ENCODE measurements at places on chromosomes 16 and 17.
A peak's percentile ranks its signal among the peaks of the same experiment; 100 is the strongest.

DNA sequence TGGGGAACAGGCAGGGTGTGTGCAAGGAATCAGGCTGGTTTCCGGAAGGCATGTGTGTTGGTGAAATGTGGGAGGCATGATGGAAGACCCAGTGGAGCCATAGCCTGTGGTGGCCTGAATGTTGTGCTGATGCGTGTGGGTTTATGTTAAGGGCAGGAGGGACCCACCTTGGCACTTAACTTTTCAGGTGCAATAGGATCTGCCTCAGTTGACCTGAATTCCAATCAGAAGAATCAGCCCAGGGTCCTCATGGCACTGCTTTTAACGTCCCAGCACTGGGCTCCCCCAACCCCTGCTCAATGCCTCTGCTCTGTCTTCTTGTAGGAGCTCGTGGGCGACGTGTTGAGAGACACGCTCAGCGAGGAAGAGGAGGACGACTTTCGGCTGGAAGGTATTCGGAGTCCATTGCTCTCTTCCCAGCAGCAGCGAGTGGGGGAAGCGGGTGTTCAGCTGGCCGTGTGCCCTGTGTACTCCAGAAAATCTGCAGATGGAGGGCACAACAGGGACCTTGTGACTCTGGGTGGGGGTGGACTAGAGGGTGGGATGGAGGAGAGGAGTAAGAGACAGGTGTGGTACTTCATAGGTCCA is 59.9 kb downstream of the NKD1 start:
- DNase-seq = no peak

DNA sequence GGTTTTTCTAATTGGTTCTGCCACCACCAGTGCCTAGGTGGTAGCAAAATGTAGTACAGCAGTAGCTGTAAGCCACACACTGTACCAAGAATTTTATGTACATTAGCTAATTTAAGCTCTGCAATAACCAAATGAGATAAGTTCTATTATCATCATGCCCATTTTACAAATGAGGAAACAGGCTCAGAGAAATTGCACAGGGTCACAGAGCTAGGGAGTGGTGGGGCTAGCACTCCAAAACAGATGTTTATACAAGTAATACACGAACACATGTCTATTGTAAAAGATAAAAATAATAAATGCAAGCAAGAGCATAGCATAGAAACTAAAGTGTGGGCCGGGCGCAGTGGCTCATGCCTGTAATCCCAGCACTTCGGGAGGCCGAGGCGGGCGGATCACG is 13.6 kb downstream of the RSAD1 start:
- no peak for DNase-seq

DNA sequence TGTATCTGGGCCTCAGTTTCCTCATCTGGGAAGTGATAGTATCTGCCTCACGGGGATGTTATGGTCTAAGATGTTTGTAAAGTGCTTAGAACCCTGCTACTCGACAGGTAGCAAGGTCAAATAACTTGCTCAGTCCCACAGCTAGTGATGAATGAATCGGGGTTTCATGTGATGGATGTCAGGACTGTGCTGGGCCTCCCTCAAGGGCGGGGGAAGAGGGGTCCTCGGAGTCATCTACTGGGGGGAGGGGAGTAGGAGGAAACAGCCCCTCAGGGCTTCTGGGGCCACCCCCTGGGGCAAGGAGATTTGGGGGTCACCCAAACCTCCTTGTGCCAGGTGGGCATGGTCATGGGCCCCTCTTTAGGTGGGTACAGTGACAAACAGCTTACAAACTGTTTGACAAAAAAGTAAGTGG is 732 bp downstream of the PNPO start:
- no peak for DNase-seq

GRCh38 chr16:4915226-4915761 is 21.7 kb downstream of the PPL start:
- peak; percentile 60 for DNase-seq

- DNase-seq = no peak
Measured at GRCh38 chr17:74861662-74862107, 2.0 kb upstream of the GRIN2C start.

DNA sequence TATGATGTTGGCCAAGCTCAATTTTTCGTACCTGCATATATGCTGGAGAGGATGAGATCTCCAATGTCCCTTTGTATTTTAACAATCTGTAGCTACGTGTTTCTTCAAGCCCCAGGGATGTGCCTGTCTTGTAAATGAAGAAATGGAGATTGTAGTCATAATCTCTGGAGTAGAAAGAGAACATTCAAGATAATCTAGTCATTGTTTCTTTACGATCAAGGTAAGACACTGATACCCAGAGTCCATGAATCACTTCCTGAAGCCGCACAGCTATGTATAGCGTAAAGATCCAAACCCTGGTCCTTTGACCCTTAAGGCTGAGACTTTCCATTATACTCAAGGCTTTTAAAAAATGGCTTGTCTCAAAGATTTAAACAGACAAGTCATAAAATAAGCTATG is 205.5 kb downstream of the HS3ST3B1 start:
- no peak for DNase-seq

GRCh38 chr16:28623172-28623711 is 13.4 kb upstream of the SULT1A1 start:
- no peak for DNase-seq

DNA sequence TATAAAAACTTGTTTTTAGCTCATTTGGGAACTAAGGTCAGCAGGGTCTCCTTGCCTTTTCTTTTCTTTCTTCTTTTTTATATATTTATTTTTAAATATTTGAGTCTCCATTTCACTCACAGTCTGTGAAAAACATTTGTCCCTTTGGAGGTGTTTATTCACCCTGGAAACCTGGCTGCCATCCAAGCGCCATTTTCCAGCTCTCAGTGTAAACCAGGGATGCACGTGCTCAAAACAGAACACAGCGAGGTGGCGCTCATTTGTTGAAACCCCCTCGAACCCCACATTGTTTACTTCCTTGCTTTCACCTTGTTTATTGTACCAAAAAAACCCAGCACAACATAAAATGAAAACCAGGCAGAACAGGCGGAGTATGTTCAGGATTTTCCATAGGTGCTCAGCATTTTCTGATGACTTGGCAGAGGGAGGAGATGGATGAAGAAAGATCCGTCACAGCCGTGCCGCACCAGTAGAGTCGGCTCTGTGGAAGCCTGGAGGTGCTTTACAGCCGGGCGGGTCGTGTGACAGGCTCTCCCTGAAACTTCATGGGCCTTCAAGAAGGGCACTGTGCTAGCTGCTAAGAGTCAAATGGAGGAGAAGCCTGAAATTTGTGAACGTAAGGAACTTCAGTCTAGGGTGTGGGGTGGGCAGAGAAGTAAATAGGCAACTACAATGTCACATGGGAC is 284.4 kb downstream of the FOXL1 start:
- no peak for DNase-seq

DNA sequence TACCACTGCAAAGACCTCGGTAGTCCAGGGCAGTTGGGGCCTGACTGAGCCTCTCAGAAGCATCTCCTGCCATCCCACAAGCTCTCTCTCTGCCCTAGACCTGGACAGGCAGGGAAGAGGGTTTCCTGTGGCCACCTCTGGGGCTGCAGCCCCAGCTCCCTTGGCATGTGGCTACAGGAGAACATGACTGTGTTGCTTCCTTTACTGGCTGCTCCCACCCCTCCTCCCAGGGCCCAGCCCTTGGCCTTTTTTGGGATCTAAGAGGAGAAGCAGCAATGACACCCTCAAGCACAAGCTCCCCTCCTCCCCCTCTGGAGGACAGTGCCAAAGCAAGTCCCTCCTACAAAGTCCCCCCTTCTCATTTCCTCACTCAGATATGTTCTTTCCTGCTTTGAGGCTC is 5.6 kb downstream of the MRPL27 start:
- peak; percentile 40 for DNase-seq

DNA sequence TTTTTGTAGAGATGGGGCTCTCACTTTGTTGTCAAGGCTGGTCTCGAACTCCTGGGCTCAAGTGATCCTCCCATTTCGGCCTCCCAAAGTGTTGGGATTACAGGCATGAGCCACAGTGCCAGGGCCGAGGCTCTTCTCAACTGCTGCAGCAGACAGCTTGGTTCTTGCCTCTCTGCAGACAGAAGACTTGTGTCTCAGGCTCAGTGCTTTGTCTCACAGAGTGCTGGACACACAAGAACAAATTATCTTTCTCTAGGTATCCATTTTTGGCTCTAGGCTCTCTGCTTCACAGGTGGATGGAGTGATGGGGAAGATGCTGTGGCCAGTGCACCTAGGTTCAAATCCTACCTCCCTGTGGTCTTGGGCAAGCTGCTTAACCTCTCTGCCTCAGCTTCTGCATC is 80.8 kb upstream of the RNU2-1 start:
- DNase-seq = no peak

GRCh38 chr17:31537565-31538011 is 146.1 kb downstream of the RAB11FIP4 start:
- DNase-seq = no peak

DNA sequence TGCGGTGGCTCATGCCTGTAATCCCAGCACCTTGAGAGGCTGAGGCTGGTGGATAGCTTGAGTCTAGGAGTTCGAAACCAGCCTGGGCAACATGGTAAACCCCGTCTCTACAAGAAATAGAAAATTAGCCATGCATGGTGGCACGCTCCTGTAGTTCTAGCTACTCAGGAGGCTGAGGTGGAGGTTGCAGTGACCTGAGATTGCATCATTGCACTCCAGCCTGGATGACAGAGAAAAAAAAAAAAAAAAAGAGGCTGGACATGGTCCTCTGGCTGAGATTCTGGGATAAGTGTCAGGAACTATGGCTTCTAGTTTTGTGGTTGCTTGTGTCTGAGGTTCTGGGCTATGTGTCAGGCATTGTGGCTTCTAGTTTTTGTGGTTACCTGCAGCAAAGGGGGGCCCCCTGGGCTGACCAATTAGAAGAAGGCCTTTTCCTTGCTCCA is 7.0 kb downstream of the KSR1 start:
- no peak for DNase-seq

DNA sequence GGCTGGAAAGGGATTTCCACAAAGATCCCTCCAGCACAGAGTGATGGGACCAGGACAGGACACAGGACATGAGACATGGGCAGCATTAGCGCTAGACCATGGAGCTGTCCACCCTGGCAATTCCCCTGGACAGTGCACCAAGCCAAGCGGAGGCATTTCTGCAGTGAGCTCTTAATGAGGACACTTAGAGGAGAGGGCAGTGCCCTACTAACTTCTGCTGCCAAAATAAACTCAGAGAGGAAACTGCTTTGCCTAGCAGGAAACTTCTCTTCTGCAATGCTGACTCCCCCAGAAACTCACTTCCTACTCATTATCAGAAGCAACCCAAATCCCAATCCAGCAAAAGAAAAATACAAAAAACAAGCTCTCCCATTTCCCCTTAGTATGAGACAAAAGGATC is 119.2 kb downstream of the HS3ST2 start:
- no peak for DNase-seq

DNA sequence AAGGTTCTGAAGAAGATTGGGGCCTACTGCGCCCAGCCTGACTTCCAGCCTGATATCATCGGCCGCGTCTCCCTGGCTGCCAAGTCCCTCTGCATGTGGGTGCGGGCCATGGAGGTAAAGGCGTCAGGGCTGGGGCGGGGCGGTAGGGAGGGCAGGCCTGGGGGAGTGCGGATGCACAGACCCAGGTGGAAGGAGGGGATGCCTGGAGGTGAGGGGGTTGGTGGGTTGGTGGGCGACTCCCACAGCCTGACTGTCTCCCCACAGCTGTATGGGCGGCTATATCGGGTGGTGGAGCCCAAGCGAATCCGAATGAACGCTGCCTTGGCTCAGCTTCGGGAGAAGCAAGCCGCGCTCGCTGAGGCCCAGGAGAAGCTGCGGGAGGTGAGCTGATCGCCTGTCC is 26.8 kb upstream of the KDM6B start:
- DNase-seq = peak; percentile 51

GRCh38 chr17:10936931-10937330 is 99.0 kb upstream of the PIRT start:
- no peak for DNase-seq

DNA sequence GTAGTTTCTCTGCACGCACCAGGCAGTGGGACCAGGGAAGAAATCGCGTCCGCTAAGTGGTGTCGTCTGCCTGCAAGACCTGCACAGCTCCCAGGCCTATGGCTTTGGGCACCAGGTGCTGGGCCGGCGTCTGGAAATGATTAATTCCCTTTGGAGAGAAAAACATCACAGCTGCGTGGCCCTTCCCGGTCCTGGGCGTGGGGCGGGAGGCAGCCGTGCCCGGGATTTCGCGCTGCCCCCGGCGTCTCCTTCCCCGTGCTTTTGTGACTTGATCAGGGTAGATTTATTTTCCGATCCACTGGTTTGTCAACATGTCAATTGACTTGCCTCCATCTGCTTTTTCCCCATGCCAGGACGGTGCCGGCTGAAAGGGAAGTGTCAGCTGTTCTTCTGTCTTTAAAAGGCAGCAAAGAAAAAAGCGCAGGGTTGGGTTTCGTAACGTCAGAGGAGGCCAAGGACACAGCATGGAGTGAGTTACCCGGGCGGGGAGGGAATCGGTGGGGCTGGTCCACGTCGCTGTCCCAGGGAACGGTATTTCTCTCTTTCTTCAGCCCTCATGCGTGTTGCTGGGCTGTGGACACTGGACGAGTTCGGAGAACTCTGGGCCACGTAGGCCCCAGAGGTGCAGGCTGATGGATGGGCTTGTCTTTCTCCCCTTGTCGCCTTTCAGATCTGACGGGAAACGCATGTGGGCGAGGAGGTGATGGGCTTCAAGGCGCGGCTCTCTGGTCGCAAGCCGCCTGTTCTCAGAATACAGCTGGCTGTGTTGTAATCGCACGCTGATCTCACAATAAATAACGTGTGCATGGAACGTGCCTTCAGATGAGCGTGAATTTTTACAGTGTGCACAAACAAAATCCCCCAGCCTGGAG is 188.1 kb upstream of the ZNF469 start:
- peak; percentile 84 for DNase-seq

GRCh38 chr16:19688396-19689024 is 29.5 kb downstream of the KNOP1 start:
- no peak for DNase-seq

DNA sequence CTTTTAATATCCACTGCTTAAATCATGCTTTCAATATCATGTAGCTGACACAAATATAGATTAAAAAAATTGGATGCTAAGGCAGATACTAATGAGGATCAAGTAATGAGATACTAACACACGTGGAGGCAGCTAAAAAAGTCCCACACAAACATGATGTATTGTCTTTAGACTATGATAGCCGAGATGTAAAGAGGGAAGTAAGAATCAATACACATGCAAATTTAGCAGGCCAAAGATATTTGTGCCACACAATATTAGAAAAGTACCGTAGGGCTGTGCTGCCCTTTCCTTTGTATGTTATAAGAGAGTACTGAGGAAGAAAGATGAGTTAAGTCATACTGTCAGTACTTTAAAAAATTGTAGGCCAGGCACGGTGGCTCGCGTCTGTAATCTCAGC is 51.4 kb upstream of the STAC2 start:
- no peak for DNase-seq

DNA sequence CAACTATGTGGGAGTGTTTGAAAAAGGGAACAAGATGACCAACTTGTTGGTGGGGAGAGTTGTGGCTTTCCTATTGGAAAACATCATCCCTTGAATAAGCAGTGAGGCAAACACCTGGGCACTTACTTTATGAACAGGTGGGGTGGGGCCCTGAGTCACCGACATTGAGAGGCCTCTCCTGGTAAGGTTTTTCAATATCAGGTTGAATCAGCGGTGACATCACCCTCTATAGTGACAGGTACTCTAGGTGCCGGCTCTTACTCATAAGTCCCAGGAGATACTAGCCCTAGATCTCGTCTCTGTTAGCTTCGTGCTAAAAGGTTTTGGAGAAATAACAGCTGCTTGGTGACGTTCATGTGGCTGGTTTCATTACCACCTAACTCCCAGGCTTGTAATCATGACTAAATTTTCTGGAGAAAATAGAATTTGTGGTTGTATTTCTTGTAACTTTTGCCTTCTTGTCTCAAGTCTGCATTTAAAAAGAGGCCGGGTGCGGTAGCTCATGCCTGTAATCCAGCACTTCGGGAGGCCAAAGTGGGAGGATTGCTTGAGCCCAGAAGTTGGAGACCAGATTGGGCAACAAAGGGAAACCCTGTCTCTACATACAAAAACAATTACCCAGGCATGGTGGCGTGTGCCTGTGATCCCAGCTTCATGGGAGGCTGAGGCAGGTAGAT is 19.3 kb downstream of the CDH1 start:
- DNase-seq = no peak

All from sigmoid colon (tissue), 7 donors.